ENCODE measurements at places on chromosomes 11 and 22.

- DNase-seq = peak; percentile 78
These were observed 13.6 kb upstream of the CDC42EP1 start for GRCh38 chr22:37546437-37547250.

GRCh38 chr11:692824-693414 lies 2.1 kb downstream of the DEAF1 start:
- no peak for DNase-seq

GRCh38 chr22:24205438-24206195 lies 24.3 kb downstream of the SUSD2 start:
- DNase-seq = no peak

GRCh38 chr22:46084376-46084775 lies 66.0 kb upstream of the PPARA start:
- DNase-seq = no peak

DNA sequence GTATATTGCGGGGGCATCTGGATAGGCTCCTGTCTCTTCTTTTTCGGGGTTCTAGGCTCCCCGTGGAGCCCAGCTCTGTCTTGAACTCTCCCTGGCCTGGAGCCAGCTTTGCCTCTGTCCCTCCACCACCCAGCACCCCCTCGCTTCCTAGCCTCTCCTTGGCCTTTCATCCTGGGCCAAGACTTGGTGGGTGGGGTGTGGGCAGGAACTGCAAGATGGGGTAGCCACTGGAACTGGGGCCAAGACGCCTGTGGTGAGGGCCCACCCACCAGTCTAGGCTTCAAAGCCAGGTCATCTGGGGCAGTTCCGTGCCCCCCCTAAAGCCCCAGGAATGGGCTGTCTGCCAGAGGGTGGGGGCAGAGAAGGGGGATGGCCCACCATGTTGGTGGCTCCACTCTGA lies 1.7 kb upstream of the CRYBB1 start:
- no peak for DNase-seq

DNA sequence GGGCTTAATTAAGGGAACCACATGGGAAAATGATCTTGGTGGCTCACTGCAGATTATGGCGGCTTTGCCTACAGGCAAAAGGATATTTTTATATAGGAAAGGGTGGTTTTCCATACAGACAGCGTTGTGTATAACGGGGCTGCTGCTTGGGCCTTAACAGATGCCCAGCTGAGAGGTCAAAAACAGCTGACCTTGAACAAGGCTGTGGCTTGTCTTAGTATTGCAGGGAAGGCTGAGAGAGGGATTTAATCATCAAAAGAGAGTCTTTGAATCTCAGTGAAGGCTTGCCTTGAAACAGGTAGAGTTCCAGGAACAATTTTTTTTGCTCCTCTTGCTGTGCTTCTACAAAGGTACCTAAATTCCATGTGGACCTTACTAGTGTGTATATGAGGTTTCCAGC lies 301.6 kb upstream of the C11orf87 start:
- DNase-seq = no peak

- DNase-seq = peak; percentile 42
These were observed 9.7 kb downstream of the SRSF8 start for GRCh38 chr11:95076416-95076815.

All from NCI-H226 (cell line).